Stimulated activated CD8-positive, alpha-beta memory T cell treated with anti-CD3 and anti-CD28 coated beads, Interleukin-15, amount 100 ng/mL, for 1 hour (primary cell): ENCODE measurements at places on chromosomes 3 and 15.

DNA sequence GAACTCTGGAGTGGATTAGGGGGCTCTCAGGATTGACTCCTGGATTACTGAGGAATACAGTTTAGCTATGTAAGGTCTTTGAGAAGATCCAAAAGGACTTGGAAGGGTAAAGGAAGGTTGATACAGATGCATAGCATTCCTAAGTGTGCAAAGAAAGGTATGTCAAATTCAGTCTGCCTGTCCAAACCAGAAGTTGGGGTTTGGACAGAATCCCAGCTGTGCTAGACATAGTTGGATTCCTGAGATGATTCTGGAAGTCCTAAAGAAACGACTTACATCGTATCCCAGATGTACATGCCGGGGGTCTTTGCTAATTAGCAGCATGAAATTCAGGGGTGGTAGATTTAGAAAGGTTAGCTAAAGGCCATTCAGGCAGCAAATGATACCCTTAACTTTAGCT lies 97.7 kb upstream of the TSPAN3 start:
- DNase-seq: no peak

DNA sequence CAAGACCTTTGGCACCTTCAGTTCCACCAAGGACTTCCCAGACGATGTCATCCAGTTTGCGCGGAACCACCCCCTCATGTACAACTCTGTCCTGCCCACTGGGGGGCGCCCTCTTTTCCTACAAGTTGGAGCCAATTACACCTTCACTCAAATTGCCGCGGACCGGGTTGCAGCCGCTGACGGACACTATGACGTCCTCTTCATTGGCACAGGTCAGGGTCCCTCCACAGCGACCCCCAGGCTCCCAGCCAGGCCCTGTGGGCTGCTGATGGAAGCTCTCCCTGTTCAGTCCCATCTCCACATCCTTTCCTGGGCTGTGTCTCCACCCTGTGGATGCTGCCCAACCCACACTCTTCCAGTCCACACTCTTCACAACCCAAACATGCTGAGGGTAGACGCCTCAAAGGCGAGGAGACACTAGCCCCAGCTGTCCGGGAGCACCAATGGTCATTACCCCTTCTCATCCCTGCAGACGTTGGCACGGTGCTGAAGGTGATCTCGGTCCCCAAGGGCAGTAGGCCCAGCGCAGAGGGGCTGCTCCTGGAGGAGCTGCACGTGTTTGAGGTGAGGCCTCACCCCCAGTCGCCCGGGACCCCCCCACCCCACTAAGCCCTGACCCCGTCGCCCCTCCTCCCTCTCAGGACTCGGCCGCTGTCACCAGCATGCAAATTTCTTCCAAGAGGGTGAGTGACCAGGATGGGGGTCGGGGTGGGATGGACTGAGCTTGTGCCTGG lies 4.3 kb upstream of the LSMEM2 start:
- peak; percentile 54 for DNase-seq

DNA sequence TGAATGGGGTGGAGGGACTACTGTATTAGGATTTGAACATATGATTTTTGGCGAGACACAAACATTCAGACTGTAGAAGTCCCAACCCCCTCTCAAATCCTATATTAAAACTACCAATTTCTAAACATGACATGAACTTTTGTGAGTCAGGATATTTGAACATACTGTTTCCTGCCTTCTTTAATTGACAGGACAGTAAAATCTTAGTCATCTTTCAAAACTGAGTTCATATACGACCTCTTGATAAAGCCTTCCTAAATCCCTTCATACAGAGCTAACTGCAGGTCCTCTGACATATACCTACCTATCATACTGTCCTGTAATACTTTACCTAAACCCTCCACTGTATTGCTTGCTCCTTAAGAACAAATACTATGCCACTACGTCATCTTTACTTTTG lies 23.5 kb downstream of the ALDH1A2 start:
- no peak for DNase-seq

- no peak for DNase-seq
These were observed 14.6 kb downstream of the SPINK8 start for GRCh38 chr3:48318713-48319468.

DNA sequence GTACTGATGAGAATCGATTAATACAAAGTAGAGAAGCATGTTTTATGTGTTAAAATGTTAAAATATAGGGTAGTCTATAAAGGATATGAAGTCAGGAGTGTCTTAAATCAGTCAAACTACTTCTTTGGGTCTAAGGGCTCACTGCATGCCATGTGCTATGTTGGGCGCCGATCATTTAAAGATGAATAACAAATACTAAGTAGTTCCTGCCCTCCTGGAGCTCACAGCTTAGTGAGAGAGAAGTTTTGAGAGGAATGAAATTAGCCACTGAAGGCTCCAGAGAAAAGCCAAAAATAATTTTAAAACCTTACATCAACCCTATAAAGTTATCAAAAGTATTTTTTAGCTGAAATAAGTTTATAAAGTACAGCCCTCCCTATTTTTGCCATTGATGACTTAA lies 44.5 kb downstream of the BLM start:
- no peak for DNase-seq

DNA sequence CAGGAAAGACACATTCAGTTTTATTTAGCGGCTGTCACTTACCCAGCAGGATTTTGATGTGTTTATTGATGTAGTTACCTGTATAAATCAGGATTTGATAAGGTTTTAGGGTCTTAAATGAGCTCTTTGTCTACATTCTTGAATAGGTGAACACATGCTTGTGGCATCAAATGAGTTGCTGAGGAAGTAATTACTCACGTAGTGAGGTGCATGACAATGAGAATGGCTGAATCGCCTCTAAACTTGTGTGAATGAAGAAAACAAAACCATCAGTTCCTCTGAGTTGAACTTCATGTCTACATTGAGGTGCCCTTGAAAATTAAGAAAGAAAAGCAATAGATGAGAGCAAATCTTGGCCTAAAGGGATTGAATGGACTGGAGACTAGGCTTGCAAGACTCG lies 245.6 kb upstream of the SATB1 start:
- DNase-seq: no peak

DNA sequence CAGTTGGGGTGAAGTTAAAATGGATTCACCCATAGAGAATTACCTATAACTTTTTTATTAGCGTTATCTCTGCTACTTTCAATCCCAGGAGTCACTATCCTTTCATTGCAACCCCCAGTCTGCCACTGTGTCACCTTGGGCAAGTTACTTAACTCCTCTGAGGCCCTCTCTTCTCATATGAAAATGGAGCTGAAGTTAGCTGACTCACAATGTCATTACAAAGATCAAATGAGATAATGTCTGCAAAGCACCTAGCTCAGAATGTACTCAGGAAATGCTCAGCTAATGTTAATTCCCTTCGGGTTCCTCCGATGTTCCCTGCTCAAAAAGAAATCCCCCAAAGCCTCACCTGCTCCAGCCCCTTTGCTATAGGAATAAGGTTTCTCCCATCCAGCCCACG lies 50.0 kb downstream of the TRIM42 start:
- no peak for DNase-seq

GRCh38 chr3:149487598-149488197 lies 13.2 kb downstream of the TM4SF4 start:
- DNase-seq: no peak

- DNase-seq: no peak
These were observed 45.7 kb downstream of the TCF12 start for GRCh38 chr15:56964182-56964581.

DNA sequence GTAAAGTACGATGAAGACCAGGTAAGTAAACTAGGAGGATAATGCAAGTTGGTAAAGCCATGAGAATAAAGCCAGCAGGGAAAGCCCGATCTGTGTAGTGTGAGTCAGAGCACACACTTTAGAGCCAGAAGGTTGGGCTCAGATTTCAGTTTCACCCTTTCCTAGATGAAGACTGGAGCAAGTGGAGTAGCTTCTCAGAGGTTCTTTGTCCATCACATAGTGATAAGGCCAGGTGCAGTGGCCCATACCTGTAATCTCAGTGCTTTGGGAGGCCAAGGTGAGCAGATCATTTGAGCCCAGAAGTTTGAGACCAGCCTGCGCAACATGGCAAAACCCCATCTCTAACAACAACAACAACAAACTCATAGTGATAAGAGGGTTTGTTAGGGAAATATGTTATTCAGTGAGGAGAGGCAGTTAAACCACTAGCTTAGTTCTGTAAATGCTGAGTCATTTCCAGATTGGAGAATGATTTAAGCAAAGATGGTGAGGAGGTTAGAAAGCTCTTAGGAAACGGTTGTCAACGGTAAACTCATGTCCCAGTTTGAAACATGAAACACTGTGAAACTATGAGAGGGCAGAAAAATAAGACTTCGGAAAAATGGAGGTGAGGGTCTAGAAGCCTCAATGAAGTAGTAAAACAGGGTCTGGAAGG lies 39.0 kb downstream of the IL12A start:
- DNase-seq: no peak

GRCh38 chr3:123099331-123100192 lies 32.7 kb downstream of the PDIA5 start:
- DNase-seq: no peak

- no peak for DNase-seq
These were observed 5.1 kb downstream of the ATP13A3 start for GRCh38 chr3:194481525-194482195.

- DNase-seq: no peak
These were observed 23.0 kb downstream of the PAQR9 start for GRCh38 chr3:142940472-142940871.

DNA sequence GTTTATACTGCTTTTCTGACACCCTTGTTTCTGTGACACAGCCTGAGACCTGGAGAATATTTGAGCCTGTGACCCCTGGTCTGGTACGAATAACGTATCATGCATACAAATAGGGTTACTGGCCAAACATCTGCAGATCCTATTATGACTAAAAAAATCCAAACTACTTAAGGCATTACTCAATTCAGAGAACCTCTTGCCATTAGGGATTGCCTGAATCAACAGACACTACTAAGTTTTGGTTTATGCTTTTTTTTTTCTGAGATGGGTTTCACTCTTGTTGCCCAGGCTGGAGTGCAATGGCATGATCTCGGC lies 35.4 kb downstream of the OSBPL10 start:
- no peak for DNase-seq

- no peak for DNase-seq
These were observed 6.5 kb downstream of the CPEB1 start for GRCh38 chr15:82640672-82641071.

GRCh38 chr3:183912895-183913579 lies 28.4 kb upstream of the PARL start:
- no peak for DNase-seq

GRCh38 chr3:187481426-187481825 lies 113.2 kb downstream of the RTP4 start:
- no peak for DNase-seq

DNA sequence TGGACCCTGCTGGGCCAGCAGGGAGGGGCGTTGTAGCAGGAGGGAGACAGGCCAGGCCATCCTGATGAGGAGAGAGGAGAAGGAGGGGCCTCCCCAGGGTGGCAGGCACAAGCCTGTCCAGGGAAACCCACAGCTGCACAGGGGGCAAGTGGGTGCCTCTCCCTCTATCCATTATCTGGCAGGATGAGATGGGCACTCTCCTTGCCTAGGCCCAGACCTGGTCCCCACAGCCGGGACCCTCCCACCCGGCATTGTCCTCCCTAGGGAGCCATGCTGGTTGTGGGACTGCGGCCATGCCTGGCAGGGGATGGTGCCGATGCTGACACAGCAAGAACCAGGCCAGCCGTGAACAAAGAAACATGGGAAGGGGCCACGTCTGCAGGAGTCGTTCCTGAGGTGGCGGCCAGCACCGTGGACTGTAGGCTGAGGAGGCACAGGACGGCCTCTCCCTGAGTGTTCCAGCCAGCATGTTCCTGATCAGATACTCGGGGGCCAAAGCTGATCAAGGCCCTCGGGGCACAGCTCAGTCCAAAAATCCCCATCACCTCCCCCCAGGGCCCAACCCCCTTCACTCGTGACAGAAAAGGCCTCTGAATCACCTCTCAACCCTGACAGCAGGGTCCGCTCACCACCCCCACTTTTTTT lies 19.2 kb upstream of the CYP11A1 start:
- DNase-seq: no peak

DNA sequence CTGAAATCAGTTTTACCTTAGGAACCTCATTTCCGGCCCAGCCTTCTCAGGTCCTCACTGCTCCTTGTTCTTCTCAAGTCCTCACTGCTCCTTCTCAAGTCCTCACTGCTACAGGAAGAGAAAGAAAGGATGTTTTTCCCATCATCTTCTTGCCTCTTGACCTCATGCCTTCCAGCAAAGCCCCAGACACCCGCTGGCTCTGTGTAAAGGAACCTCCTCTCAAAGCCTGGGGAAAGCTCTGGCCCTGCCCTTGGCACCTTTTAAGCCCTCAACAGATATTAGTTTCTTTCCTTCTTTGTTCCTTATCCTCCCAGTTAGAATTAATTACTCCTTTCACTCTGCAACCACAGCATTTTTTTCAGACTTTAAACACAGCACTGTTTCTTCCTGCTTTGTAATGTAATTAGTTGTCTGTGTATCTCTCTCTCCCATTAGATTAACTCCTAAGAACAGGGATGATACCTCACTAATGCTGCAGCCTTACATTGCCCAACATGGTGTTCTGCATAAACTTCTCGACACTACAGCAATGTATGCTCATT lies 4.0 kb upstream of the WDR49 start:
- no peak for DNase-seq

- DNase-seq: no peak
These were observed 7.0 kb upstream of the PLD1 start for GRCh38 chr3:171817074-171817800.

GRCh38 chr3:101624857-101625256 lies 50.9 kb downstream of the PCNP start:
- no peak for DNase-seq
